ENCODE measurements at places on chromosomes 11 and 22.

DNA sequence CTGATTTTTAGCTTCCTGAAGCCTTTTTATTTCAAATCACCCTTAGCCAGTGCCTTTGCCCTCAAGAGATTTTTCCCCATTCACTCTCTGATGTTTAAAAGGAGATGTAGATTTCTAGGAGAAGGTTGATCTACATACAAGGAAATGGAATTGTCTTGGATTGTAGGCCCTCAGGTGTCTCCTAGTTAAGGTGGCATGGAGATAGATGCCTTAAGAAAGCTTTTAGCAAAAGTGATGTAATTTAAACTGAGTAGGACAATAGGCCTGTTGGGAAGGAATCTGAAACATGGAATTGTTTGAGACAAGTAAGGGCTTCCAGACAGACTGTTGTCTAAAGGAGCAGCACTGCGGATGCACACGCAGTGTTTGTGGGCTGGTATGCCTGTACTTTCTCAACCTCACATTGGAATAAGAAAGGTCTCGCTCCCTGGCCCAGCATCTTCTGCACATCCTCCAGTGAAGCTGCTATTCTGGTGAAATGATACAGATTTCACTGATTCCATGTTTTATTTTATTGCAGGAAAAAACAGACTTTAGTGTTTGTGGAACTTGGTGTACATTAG, 69.8 kb upstream of the SLC25A18 start:
- DNase-seq = no peak

- DNase-seq = no peak
Observed at GRCh38 chr11:70888061-70888460, 364.3 kb downstream of the SHANK2 start.

DNA sequence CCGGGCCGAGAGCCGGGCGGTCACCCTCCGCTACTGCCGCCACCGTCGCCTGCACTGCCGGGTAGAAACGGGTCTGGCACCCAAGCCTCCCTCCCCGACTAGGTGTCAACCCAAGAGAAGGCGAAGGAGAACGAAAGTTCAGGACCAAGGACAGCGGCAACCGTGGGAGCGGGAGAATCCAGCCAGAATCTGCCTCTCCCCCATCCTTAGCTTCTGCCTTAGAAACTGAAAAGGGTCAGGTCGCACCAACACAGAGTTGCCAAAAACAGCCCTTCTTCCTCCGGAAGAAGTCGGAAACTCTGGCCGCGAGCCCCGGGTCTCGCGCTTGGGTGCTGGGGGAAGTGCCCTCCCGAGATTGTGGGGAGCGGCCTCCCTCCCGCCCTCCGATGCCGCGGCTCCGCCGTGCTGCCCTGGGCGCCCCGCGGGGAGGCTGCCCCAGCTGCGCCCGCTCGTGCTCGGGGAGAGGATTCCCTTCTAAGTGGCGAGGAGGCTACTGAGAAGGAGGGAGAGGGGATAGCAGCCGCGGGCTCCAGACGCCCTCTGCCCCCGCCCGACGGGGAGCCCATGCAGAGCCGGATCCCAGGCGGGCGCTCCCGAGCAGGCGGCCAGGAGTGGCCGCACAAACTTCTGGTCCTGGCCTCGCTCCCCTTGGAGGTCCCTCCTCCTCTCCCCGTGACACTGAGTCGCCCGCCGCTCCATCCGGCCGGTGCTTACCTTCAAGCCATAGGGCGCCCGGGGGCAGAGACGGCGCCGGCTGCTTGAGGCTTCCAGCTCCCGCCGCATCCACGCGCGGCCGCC, 637 bp downstream of the DRD2 start:
- DNase-seq = peak; percentile 86

DNA sequence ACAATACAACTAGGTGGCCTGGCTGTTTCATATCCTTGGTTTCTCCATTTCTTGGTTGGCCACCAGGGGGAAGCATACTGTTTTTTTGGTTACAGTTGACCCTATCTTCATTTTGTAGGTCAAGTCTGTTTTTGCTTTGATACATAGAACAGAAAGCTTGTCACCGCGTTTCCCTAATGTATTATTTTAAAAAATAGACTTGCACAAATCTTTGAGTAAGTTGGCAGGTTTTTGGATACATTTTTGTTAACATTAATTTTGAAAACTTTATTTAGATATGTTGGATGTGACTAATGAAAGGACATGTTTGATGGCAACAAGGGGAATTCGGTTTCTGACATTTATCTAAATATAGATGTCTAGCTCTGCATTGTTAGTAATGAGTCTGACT, 3.0 kb downstream of the NCR3LG1 start:
- no peak for DNase-seq

GRCh38 chr22:29621761-29622526, 18.5 kb downstream of the NF2 start:
- DNase-seq = no peak

GRCh38 chr22:46815132-46815531, 52.7 kb downstream of the TBC1D22A start:
- DNase-seq = no peak

- DNase-seq = no peak
Observed at GRCh38 chr22:35424081-35424480, 24.1 kb downstream of the MCM5 start.
